ENCODE measurements at places on chromosomes 11 and 22.

DNA sequence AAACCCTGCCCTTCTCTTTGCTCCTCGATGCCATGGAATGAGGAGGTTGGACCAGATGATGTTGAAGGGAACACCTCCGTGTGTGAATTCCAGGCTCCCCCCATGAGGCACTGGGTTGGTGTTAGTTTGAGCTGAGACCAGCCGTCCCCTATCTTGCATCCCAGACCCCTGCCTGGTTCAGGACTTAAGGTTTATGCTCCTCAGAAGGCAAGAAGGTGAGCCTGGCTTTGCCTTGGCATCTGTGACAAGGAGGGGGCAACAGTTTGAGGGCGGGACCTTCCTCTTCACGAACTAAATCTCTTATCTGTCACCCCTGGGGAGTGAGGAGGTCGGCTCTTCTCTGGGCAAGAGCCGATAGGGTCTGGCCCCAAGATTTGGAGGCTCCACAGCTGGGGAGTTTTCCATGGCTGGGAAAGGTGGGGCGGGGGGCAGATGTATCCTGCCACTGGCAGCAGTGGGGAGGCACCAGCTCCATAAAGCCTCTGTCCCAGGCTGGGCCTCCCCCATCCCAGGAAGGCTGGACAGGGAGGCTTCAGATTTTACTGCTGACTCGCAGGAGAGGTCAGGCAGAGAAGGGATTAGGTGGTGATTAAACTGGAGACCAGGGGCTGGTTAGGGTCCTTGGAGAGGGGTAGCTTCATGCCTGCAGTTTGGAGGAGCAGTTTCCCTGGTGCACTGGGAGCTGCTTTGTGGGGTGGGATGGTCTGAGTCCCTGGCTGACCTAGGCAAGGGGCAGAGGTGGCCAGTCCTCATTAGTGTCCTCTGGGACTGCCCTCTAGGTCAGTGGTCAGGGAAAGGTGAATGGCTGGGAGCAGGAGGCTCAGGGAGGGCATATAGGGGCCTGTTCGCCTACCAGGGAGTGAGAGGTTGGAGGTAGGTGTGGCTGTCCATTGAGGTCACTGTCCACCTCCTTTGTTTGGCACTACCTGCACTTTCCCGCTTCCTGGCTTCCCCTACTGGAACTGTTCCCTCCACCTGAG lies 1.1 kb downstream of the SEC14L2 start:
- no peak for DNase-seq

DNA sequence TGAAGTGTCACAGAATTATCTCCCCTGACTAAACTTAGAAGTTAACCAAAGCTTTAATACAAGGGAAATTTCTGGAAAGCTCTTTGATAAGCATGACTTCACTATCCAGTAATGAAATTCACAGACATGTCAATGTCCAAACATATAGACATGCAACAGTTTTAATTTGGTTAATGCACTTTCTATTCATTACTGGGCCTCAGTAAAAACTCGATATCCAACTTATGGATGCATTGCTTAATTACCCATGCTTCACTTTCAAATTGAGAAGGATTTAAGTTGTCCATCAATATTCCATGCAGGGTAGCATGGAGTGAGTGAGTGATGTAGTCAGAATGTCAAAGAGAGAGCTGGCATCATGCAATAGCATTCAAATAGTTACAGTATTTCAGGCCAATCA lies 197.5 kb downstream of the CADM1 start:
- no peak for DNase-seq

- DNase-seq, result no peak
These were observed 41.5 kb upstream of the TP53I11 start for GRCh38 chr11:44992181-44992582.

DNA sequence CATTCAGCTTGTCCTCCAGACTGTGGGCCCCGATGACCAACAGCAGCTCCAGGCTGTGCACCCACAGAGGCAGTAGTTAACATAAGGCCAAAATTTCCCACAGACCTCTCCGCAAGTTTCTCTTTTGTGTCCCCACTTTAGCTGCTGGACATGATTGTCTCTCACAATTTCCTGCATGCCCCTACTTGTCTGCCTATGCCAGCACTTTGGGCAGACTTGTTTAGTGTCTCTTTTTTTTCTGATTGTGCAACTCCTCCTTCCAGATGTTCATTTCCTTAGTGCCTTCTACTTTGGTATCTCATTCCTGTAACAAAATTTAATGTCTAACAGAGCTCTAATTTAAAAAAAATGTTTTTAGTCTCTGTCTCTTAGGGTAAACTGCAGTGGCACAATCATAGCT lies 23.8 kb upstream of the SCN3B start:
- no peak for DNase-seq

GRCh38 chr11:14094481-14095037 lies 132.0 kb downstream of the SPON1 start:
- DNase-seq, result no peak

- DNase-seq, result peak; percentile 5
These were observed 12.8 kb downstream of the AQP11 start for GRCh38 chr11:77602381-77603088.

GRCh38 chr11:86034710-86035109 lies 34.2 kb downstream of the PICALM start:
- DNase-seq, result no peak

GRCh38 chr11:97995874-97996273 lies 1024.9 kb upstream of the CNTN5 start:
- no peak for DNase-seq

DNA sequence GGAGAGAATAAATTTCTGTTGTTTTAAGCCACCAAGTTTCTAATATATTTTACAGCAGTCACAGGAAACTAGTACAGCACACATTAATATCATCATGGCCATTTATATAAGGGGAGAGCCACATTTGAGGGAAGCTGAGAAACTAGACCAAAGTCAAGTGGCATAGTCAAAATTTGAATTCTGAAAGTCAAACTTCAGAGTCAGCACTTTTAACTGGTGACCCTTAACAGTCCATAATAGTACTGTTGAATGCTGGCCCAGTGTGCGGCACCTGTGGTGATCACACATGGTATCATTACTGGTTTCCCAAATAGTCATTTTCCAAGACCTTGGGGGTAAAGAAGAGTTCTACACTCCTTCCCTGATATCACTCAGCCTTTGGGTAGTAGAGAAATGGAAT lies 44.3 kb upstream of the PAX6 start:
- DNase-seq, result no peak

DNA sequence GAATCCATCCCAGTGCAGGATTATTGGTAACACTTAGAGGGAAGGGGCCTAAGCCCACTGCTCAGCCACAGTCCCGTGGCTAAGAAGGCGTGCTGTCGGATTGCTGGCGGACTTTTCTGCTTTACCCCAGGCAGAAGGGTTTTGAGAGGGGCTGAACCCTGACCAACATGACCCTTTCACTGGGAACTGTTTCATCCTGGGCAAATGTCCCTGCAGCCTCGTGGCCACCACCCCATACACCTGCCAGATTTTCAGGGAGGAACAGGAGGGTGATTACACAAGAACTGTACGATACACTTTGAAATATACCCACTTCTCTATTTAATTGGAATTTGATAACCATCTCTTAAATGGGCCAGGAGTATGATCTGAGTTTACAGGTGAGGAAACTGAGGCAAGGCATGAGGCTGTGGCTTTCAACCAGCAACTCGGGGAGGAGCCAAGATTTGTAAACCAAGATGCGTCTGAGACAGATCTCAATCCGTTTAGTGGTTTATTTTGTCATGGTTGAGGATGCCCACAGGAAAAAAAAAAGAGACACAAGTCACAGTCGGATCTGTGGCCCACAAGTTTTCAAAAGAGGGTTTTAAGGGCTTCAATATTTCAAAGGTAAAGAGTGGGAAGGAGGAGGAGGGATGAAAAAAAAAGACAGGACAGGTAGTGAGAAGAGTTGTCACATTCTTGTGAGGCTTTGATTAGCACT lies 6.1 kb upstream of the APOL3 start:
- DNase-seq, result no peak

DNA sequence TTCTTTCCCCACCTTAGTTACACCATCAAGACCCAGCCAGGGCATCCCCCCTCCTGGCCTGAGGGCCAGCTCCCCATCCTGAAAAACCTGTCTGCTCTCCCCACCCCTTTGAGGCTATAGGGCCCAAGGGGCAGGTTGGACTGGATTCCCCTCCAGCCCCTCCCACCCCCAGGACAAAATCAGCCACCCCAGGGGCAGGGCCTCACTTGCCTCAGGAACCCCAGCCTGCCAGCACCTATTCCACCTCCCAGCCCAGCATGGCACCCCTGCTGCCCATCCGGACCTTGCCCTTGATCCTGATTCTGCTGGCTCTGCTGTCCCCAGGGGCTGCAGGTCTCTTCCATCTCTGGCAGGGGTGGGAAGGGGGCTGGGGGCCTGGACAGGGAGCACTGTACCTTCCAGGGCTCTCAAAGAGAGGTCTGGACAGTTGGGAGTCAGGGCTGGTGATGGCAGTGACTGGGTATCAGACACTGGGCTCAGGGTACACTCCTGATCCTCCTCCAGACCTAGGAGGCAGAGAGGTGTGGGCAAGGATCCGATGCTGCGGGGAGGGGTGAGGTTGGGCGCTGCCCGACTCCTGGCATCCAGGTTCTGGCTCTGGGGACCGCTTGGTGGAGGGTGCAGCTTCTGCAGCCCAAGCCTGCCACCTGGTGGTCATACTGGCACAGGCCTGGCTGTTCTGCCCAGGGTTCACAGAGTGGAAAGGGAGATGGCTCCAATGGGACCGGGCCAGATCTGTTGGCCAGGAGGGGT lies at the start of gene UPK2:
Gene UPK2, plus strand, starts transcription at position 205 of the 753 bp plus-strand sequence. Its CDS starts 53 bp downstream, at position 258.
- peak; percentile 84 for DNase-seq

DNA sequence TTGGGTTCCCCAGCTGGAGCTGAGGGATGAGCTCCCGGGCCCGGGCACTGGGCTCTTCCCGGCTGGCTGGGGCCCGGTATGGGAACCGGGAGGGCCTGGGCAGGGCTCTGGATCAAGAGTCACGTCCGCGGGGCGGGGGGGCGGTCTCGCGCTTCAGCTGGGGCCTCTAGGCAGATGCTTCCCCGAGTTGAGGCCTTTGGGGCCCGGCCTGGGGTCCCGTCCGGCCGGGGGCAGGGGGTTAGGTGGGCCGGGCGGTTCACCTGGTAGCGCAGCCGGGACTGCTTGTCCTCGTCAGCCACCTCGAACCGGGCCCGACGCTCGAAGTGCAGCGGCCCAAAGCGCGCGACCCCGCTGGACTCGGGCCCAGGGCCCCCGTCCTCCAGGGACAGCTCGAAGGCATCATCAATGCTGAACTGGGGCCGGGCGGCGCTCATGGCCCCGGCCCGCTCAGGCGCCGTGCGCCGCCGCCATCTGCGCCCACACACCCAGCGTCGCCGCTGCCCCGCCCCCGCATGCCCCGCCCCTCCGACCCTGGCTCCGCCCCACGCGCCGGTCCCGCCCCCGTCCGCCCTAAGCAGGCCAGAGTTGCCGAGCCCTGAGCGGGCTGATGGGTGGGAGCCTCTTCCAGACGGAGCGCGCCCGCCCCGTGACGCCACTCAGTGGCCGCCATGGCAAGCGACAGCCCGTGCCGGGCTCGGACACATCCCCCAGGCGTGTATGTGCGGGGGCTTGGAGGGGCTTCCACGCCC lies at the start of gene TMEM134:
Gene TMEM134, minus strand, starts transcription at position 493 of the 749 bp plus-strand sequence. Its CDS starts 59 bp downstream, at position 434.
- DNase-seq, result peak; percentile 96

GRCh38 chr22:19823902-19824211 lies 30.8 kb downstream of the GNB1L start:
- no peak for DNase-seq

GRCh38 chr11:10778217-10778970 lies 27.3 kb downstream of the CTR9 start:
- DNase-seq, result no peak

- DNase-seq, result no peak
These were observed 25.1 kb downstream of the OR2AG2 start for GRCh38 chr11:6746626-6747025.
